ENCODE measurements at places on chromosomes 16 and 17.

DNA sequence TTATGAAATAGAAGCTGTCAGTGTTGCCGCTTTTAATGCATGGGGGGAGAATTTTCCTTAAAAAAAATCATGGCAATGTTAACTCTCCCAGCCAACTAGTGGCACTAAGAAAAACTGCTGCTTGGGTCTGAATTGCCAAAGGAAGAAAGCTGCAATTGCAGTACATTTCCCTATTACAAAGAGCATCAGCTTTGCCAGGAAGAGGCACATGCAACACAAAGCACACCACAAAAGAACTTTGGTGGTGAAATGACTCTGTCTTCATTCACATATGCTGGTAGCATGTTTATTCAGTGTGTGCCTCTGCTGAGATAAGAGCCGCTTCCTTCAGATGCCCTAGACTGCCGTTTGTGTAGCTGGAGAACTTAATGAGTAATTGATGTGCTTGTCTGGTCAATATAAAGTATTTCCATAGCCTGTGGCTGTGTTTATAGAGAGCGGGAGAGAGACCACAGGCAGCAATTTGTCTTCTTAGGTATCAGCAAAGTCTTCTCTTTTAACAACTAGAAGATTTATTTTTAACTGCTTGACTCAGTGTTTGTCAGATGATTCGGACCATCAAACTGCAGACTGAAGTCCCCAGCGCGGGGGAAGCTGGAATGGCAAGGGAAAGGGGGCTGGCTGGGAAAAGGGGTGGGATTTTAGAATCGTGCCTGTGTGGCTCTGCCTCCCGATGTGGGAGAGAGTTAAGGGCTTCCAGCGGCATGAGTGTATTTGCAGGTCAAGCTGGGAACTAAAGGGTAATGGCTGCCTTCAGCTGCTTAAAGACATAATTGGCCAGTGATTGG lies 115.1 kb downstream of the MRTFB start:
- peak; percentile 86 for DNase-seq

DNA sequence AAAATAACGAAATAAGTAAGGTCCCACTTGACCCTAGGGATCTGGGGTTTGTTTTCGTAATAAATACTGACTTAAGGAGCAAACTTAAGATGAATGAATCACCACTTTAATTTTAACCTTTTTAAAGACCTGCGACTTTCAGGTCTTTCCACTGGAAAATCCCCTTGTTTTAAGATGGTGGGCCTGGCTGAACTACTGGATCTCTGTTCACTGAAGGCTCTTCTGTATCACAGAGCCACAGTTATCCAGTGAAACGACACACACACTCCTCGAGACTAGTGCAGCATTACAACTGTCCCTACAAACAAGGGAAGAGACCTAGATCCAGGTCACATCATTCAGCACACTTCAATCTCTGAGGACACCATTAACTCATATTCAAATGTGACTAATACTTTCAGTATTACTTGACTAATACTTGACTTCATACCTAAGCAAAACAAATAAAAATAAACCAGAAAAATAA lies 299.0 kb downstream of the CEP112 start:
- no peak for DNase-seq

DNA sequence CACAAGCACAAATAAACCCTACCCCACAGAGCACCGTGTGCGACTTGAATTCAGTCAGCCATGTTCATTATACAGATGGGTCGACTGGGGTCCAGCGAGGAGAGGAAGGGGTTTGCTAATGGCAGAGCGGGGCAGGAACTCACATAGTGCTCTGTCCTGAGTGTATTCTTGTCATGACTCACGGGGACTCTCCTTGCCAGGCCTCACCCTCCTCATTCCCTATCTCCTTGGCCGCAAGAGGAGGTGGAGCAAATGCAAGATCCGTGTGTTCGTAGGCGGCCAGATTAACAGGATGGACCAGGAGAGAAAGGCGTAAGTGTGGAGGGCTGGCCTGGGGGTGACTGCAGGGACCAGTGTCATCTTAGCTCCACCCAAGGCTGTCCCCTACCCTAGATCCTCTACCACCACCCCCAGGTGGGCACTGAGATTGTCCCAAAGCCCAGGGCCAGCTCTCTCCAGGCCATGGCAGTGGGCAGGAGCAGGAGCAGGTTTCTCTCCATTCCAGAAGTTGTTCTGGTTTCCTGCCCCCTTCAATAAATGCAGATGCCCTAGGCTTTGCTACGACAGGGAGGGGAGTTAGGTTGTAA lies 29.4 kb downstream of the SLC12A3 start:
- no peak for DNase-seq

DNA sequence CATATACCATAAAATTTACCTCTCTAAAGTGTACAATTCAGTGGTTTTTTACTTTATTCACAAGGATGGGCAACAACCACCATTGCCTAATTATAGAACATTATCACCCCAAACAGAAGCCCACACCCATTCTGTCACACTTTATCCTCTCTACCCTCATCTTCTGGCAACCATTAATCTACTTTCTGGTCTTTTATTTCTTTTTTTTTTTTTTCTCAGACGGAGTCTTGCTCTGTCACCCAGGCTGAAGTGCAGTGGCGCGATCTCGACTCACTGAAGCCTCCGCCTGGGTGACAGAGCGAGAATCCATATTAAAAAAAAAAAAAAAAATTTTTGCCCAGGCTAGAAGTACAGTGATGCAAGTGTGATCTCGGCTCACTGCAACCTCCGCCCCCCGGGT lies 90.7 kb upstream of the CLEC18B start:
- no peak for DNase-seq

DNA sequence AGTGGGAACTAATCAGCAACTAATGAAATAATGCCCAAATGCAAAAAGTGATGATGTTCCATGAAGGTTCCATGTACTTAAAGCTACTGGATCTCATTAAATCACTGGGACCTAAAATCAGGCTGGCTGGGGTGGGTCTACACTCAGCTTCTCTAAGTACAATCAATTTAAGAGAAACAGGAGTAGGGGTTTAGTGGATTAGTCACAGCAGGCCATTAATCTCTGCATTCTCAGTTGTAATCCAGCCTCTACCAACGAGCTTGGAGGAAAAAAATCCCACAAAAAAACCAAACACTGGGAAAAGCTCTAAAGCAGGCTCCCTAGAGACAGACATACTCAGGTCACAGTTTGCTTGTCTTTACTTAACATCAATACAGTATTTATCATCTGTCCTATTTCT lies 15.0 kb downstream of the CA10 start:
- DNase-seq = no peak

- DNase-seq = peak; percentile 4
Measured at GRCh38 chr17:33328129-33328528, 35.0 kb upstream of the ASIC2 start.

DNA sequence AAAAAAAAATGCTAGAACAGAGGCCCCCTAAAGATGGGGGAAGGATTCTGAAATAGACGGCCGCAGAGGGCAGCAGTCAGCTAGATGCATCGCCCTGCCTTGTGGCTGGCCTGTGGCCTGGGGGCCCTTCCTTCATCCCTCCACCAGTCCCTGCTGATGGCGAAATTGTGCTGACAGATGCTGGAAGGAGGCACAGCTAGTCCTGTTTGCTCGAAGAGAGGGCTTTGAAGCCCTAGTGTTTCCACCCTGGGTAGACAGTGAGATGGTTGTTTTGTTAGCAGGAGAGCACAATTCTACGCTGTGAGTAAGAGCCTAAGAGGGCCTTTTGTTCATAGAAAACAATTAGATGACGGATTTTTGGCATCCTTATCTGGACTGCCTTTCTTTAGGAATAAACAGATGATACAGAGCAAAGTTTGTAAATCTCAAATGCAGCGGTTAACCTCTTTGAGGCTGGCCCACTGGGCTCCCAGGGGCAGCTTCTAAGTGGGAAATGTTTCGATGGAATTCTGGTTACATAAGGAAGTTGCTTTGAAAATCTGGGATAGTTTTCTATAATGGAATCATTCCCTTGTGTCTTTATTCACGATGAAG lies 23.0 kb downstream of the VPS35L start:
- DNase-seq = no peak

GRCh38 chr17:34654881-34655276 lies 75.5 kb downstream of the TMEM132E start:
- no peak for DNase-seq

GRCh38 chr16:4218202-4218601 lies 23.7 kb downstream of the SRL start:
- DNase-seq = no peak

DNA sequence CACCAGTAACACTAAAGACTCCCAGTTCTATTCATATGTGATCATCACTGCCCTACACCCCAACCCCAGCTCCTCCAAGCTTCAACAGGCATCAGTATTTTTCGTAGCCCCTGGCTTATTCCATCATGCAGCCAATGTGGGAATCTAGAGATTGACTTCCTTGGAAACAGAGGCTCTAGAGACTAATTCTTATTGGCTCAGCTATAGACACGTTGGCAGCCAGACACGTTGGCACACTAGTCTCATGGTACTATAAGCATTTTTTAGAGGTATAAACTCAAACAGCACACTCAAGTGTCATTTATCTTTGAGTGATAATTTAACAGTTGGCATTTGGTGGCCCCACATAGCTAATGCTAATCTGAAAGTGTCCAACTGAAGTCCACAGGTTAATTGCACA lies 44.4 kb upstream of the CDR2 start:
- no peak for DNase-seq

- peak; percentile 50 for DNase-seq
Measured at GRCh38 chr17:79789943-79790804, 6.7 kb downstream of the CBX8 start.

- no peak for DNase-seq
Measured at GRCh38 chr17:42028791-42029127, 8.9 kb downstream of the NKIRAS2 start.

DNA sequence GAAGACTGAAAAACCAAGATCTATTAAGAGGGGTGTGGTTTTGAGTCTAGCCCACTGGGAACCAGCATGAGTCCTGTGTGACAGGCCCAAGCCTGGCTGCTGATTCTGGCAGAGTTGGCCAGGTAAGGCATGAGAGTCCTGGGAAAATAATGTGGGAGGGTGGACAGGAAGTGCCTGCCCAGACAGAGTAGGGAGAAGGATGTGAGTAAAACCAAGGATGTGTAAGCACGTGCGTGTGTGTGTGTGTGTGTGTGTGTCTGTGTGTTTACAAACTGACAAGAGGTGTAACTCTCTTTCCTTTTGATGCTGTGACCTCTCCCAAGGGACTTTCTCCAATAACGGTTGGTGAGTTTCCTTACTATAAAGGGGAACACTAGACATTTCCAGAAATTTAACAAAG lies 15.6 kb upstream of the TEX2 start:
- peak; percentile 53 for DNase-seq

DNA sequence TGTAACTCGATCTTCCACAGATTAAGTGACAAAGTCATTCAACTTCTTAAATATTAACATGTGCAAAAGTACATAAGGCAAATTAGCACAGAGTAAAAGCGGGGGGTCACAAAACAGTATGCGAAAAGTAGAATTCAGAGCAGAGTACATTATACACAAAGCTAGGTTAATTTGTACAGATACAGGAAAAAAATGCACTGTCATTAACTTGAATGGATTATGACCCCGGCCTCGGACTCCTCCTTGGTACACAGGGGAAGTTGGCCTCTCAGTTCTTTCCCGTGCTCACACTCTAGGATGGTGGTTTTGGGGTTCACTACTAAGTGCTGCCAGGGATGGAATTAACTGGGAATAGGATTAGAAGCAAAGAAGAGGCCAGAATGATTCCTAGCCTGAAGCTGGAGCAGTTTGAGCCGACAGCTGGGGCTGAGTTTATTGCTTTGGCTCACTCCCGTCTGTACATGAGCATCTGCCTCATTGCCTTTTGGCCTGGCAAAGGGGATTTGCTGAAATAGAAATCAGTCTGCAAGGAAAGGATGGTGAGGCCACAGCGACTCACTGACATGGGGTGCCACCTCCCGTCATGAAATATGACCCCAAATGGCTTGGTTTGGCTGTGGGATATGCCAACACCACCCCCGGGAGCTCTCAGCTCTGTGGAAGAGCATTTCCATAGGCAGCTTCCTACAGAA lies 23.6 kb downstream of the NTN1 start:
- DNase-seq = no peak

GRCh38 chr17:57009737-57010445 lies 32.0 kb downstream of the SCPEP1 start:
- DNase-seq = peak; percentile 48

DNA sequence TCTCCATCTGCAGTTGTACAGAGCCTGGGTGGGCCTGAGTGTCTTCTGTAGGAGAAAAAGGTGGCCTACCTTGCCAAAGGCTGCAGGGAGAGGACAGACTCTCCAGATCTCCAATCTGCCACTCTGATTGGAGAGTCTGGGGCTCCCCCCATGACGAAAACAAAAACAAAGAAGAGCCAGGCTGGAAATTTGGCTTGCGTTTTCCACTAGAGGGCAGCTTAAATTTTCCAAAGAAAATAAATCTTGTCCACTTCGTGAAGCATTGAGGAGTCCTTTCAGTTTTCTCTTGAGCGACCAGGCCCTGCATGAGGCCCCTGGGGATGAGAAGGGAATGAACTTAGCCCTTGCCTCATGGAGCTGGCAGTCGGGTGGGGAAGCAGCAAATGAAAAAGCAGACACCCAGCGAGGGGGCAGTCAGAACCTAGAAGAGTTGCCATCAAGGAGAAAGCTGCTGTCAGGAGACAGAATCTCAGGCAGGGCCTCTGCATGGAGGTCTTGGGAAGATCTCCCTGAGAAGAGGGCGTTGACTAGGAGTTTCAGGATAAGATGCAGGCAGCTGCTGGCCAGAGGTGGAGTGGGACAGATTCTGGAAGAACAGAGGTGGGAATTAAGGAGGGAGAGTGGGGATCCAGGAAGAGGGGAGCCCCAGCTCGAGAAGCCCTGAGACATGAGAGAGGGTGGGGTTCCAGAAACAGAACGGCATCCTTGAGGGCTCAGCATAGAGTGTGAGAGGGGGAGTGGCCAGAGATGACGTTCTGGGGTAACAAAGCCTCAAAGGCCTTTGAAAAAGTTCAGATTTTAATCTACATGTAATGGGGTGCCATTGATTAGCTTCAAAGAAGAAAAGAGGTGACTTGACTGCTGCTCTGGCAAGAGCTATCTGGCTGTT lies 8.4 kb upstream of the SHCBP1 start:
- peak; percentile 67 for DNase-seq
